NCI-H748 treated with DMSO at 0.1 percent for 48 hours (cell line): ENCODE measurements at places on chromosomes 11 and 22.

GRCh38 chr11:62542750-62543567 lies 3.6 kb downstream of the AHNAK start:
- peak; percentile 38 for DNase-seq

DNA sequence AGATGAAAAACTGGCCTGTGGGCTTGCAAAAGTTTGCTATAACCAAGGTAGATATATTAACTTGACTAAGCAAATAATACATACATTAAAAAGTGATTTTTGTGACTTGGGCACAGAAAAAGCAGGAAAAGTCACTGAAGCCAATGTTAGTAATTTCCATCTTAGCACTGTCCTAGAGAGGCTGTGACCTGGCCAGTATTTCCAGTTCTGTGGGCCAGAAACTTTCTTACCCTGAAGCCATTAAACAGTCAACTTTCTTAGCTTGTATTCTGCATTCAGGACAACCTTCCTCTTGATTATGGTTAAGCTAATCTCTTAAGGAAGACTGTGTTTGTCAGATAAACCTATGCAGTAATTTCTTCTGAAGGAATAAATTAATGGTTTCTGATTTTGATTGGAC lies 22.3 kb upstream of the SLC36A4 start:
- DNase-seq: no peak

- DNase-seq: no peak
Measured at GRCh38 chr11:1560002-1560648, 11.9 kb downstream of the DUSP8 start.

GRCh38 chr11:16787035-16787742 lies 48.7 kb downstream of the C11orf58 start:
- DNase-seq: no peak

GRCh38 chr22:49881856-49882255 lies 28.2 kb downstream of the ZBED4 start:
- DNase-seq: no peak

DNA sequence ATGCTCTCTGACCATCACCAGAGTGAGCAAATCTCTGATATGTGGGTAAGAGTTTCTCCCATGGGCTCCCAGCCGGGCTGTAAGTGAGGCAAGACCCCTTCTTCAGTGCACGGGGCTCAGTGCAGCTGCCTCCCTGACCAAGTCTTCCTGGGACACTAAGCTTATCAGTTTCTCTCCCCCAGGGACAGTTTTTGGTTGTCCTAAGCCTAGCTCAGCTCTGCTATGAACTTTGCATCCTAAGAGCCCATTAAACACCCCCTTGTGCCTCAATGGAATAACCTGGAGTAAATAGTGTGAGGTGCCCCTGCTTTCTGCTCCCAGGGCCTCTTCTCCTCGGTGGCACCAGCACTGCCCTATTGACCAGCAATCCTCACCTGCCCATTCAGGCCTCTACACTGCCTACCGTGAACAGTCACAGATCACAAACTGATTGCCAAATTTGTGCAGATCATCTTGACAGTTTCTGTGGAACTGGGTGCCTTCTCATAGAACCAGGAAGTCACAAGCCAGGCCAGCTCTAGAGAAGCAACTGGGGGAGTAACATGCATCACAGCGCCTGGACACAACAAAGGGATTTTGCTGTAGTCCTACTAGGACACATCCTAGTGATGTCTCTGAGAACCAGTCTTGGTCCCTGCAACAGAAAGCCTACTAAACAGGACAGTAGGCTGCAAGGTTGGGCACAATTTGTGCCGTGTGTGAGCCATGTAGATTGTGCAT lies 19.5 kb upstream of the IGLL5 start:
- DNase-seq: no peak

DNA sequence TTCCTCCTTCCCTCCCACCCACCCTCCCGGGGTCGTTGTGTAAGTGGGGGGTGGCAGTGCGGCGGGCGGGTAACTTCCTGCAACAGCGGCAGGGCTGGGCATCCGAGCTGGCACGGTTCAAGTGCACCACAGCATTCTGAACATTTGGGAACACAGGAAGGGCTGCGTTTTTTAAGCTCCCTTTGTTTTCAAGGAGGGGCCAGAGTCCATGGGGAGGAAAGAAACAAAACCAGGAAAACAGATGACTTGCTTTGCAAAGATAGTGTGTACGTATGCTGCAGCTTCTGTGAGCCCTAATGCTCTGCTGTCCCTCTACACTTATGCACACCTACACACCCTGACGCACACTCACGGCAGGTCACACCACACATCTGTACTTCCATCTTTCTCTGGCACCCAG lies 152.5 kb downstream of the FBXO7 start:
- DNase-seq: no peak

DNA sequence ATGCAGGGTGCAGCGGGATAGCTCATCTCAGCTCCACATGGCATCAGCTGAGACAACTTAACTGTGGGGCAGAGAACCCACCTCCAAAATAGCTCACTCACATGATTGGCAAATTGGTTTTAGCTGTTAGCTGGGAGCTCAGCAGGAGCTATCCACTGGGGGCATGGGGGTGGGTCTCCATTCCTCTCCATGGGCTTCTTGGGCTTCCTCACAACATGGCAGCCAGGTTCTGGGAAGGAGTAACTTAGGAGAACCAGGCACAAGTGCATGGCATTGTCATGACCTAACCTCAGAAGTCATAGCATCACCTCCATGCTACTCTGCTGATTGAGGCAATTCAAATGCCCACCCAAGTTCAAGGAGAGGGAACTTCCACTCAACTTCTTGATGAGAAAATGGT lies 85.5 kb downstream of the MN1 start:
- no peak for DNase-seq

- no peak for DNase-seq
Measured at GRCh38 chr11:115637599-115638241, 133.5 kb upstream of the CADM1 start.

- no peak for DNase-seq
Measured at GRCh38 chr11:64967375-64967774, 4.5 kb downstream of the MAJIN start.

DNA sequence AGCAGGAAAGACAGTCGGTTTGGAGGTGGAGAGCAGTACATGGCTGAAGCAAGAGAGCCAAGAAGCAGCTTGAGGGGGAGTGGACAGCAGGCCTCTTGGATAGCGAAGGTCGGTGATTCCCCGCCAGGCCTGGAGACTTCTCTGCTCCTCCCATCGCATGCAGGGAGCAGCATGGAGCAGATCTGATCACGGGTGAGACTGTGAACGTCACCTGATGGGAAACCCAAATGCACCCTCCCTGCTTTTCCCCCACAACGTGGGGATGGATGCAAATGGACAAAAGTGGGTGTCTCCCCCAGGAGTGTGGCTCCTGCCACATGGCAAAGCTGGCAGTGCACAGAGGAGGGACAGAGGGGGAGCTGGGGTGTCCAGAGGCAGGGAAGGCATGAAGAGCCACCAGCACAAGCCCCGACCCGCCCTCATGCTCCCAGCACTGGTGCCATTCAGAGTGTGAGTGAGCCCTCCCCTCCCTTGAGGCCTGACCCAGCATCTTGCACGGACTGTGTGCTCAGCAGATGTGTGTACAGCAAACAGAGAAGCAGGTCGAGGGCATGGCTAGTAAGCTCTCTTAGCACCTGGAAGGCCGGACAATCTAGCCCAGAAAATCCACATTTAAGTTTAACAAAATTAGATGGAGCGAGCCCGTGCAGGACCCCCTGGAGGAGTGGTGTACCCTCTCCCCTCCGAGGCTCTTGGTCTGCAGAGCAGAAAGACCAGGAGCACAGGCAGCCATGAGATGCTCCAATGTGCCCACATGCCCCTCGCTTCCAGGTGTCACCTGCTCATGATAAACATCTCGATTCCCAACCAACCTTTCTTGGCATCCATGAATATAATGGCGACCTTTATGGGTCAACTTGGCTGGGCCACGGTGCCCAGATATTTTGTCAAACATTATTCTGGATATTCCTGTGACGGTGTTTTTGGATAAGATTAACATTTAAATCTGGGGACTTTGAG lies 661.7 kb downstream of the TBC1D22A start:
- DNase-seq: no peak

DNA sequence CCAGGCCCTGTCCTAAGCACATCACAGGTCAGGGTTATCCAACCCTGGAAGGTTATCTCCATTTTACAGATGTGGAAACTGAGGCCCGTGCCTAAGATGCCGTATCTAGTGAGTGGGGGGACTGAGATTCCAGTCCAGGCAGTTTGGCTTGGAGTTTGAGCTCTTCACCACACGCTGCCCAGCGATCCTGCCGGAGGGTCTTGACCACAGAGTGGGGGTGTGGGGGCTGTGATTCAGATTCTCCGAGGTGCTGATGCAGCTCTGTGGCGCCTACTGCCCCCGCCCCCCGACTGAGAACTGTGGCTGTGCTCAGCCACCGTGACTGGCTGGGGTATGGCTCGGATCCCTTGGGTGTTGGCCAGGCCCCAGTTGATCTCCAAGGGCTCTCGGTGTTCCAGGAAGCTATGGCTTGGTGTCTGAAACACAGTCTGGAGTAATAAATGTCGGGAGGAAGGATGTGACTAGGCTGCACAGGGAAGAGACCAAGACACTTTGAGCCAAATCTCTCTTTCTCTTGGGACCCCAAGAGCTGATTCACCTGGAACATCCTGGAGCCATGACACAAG lies 60.6 kb upstream of the RASD2 start:
- DNase-seq: no peak

GRCh38 chr11:104623518-104623917 lies 274.7 kb downstream of the CASP12 start:
- DNase-seq: no peak

GRCh38 chr11:48054994-48055291 lies 74.6 kb downstream of the PTPRJ start:
- DNase-seq: no peak

GRCh38 chr11:126345283-126345682 lies 10.2 kb upstream of the ST3GAL4 start:
- DNase-seq: no peak

DNA sequence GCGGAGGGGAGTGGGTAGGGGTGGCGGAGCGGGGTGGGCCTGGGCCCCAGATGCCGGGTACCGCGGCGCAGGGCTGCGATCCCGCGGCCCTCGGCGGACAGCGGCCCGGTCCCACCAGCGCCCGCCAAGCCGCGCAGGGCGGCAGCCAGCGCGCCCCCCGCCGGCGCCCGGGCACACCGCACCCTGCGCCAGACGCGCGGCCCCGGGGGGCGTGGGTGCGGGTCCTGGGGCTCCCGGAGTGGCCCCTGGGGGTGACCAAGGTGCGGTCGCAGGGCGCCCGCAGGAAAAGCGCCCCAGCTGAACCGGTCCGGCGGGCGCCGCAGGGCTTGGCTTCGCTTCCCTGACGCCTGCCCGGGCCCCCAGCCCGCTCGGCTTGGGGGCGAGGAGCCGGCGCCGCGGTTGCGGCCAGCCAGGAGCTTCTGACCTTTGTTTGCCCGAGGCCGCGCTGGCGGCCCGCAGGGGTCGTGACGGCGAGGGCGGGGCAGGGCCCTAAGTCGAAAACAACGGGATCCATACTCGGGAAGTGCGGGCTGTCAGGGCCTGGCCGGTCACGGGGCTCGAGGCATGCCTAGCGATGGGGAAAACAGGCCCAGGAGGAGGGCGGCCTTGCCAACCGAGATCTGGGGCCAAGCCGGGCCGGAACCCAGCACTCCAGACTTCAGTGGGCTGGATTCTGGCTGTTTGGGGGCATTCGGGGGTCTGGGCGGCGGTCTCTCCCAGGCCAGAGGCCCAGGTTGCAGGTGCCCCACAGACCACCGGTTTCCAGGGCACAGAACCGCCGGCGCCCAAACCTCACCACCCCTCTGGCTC lies 581 bp upstream of the AP5B1 start:
- DNase-seq: no peak

GRCh38 chr22:29231971-29232959 lies 26.6 kb downstream of the EMID1 start:
- no peak for DNase-seq

- DNase-seq: peak; percentile 9
Measured at GRCh38 chr11:64060861-64061444, 25.2 kb downstream of the FLRT1 start.

- DNase-seq: no peak
Measured at GRCh38 chr11:47514825-47515647, 37.9 kb downstream of the CELF1 start.

- DNase-seq: no peak
Measured at GRCh38 chr22:50150161-50151129, 20.1 kb upstream of the PANX2 start.

GRCh38 chr22:48804811-48805301 lies 1022.8 kb downstream of the BRD1 start:
- DNase-seq: no peak
